ENCODE measurements at places on chromosomes 7 and 10. TPM values are rescaled to one million over a fixed set of nuclear protein-coding genes. Genes with fewer than 3 reads are reported as not detected.

NPC1L1 gene
- total RNA-seq, result 2.0 TPM

- no peak for DNase-seq
Measured at GRCh38 chr7:80907141-80907601, 11.7 kb downstream of the SEMA3C start.

- DNase-seq, result no peak
Measured at GRCh38 chr7:26891400-26892350, 27.3 kb upstream of the SKAP2 start.

GRCh38 chr7:147775516-147776284 lies 814.9 kb upstream of the C7orf33 start:
- no peak for DNase-seq
